ENCODE measurements at places on chromosomes 6 and 20.

- no peak for DNase-seq
Measured at GRCh38 chr6:5053864-5054244, 31.3 kb upstream of the PPP1R3G start.

DNA sequence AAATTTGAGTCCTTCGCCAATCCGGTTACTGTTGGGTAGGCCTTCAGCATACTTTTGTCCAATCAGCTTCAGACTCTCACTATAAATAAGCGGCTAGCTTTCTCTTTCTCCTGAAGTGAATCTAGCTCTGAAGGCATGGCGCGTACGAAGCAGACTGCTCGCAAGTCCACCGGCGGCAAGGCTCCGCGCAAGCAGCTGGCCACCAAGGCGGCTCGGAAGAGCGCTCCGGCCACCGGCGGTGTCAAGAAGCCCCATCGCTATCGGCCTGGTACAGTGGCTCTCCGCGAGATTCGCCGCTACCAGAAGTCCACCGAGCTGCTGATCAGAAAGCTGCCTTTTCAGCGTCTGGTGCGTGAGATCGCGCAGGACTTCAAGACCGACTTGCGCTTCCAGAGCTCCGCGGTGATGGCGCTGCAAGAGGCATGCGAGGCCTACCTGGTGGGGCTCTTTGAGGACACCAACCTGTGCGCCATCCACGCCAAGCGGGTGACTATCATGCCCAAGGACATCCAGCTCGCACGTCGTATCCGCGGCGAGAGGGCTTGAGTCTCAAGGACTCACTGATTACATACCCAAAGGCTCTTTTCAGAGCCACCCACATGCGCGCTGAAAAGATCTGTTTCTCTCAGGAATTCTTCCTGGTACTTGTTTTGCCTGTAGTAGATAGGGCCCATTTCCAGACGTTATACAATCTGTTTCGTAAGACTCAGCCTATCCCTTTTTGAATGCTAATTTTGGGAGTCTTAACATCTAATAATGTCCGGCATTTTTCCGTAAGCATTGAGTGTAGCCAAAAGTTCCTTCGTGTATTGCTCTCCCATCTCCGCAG is 102.0 kb downstream of the OR2B2 start:
- DNase-seq = peak; percentile 87

- DNase-seq = no peak
Measured at GRCh38 chr6:38804358-38804757, 89.2 kb downstream of the DNAH8 start.

DNA sequence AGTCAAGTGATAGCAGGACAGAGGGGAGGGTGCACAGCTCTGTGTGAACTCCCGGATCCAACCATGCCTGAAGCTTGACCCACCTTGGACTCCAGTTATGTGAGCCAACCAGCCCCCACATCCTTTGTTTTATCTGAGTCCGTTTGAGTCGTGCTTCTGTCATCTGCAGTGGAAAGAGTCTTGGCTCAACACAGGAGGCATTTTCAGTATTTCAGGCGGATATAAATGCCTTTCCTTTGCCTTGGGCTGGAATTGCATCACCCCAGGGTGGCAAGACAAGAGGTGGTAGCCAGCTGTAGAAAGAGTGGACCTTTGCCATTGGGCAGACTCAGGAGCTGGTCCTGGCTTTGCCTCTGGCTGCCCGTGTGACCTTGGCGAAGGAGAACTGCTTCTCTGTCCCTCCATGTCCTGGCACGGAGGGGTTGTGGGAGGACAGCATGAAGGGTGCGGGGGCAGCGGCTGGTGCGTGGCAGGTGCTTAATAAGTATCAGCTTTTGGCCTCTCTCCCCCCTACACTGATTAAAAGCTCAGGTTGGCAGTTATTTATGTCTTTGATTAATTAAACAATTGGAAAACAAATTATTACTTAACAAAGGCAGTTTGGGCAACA is 42.6 kb upstream of the APCDD1L start:
- no peak for DNase-seq

- peak; percentile 20 for DNase-seq
Measured at GRCh38 chr20:47281376-47281775, 75.1 kb downstream of the ZMYND8 start.

DNA sequence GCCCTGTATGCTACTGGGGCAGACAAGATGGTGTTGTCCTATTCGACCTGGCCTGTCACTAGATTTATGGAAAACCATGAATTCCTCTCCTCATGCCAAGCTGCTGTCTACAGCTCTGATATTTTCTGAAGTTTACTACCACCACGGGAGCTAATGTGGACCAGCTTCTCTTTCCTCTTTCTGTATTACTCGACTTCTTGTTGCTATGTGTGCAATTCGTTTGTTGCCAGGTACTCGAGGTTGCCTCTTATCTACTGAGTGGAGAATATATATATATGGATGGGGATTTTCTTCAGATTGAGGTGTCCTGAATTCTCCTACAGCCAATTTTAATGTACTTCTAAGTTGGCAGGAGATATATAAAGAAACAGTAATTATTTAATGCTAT is 34.7 kb downstream of the MAN1A1 start:
- DNase-seq = no peak

GRCh38 chr20:891058-891705 is 25.0 kb downstream of the ANGPT4 start:
- no peak for DNase-seq

- no peak for DNase-seq
Measured at GRCh38 chr20:7980332-7981046, 39.1 kb downstream of the TMX4 start.

DNA sequence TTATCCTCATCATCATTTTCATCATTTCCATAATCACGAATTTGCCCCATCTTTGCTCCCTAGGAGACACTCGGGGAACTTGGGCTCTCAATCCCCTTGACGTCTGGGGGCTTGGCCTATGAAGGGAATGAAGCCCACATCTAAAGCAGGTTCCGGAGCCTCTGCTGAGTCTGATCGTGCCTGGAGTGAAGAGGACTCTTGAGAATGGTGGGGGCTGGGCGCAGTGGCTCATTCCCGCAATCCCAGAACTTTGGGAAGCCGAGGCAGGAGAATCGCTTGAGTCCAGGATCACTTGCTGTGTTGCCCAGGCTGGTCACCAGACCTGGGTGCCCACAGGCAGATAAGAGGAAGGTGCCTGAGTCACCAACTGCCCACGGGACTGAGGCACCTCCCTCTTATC is 114.5 kb downstream of the SYCP2 start:
- DNase-seq = no peak

GRCh38 chr6:3769610-3770009 is 18.1 kb upstream of the PXDC1 start:
- DNase-seq = no peak

GRCh38 chr20:20568604-20569205 is 143.7 kb downstream of the RALGAPA2 start:
- DNase-seq = peak; percentile 79

- DNase-seq = peak; percentile 15
Measured at GRCh38 chr20:16821211-16822089, 73.3 kb downstream of the OTOR start.

DNA sequence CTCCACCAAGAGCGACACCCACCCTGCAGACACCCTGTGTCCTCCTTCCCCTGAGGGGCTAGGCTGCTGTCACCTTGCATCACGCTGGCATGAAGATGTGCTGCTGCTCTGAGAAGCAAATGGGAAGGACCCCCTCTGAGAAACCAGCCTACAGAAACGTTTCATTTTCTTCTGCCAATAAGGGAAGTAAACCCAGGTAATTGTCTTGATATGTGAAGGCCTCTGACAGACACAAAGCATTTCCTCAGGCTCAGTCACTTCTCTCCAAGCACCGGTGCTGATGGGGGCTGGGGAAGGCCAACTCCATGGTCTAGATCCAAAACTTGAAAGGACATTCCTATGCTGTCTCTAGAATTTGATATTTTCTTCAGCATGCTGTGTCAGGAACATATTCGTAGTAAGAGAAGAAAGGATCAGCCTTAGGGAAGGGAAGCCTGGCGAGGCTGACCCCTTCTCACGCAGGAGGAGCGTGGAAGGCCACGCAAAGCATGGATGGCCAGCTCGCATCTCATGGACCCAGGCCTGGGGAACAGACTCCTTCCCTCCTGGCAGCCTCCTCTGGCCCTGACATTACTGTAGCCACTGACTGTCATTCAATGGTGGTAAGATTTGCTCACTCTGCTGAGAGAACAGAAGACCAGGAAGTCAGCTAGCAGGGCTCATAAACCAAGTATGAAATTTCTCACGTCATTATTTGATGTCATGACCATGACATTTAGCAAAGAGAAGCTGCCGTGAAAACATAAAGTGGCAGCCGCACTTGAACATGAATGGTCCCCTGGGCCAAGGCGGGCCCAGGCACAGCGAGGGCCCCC is 20.4 kb downstream of the ACSS1 start:
- no peak for DNase-seq

DNA sequence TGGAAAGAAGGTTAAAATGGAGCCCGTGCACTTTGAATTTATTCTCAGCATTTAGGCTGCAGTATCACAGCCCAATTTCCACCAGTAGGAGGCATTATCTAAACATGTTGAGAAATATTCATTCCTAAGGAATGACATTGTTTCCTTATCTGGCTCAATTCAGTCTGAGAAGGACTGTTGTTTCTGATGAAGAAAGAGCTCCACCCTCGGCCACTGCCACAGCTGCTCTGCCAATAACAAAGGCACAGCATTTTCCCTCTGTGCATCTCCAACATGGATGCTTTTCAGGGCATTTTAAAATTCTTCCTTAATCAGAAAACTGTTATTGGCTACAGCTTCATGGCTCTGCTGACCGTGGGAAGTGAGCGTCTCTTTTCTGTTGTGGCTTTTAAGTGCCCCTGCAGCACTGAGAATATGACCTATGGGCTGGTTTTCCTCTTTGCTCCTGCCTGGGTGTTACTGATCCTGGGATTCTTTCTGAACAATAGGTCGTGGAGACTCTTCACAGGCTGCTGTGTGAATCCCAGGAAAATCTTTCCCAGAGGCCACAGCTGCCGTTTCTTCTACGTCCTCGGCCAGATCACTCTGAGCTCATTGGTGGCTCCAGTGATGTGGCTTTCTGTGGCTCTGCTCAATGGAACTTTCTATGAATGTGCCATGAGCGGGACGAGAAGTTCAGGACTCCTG is at the start of gene CALHM5:
TSS of gene CALHM5 (plus strand) at position 216 of the 687 bp plus-strand sequence. CDS start at position 274, 58 bp downstream.
- DNase-seq = no peak

DNA sequence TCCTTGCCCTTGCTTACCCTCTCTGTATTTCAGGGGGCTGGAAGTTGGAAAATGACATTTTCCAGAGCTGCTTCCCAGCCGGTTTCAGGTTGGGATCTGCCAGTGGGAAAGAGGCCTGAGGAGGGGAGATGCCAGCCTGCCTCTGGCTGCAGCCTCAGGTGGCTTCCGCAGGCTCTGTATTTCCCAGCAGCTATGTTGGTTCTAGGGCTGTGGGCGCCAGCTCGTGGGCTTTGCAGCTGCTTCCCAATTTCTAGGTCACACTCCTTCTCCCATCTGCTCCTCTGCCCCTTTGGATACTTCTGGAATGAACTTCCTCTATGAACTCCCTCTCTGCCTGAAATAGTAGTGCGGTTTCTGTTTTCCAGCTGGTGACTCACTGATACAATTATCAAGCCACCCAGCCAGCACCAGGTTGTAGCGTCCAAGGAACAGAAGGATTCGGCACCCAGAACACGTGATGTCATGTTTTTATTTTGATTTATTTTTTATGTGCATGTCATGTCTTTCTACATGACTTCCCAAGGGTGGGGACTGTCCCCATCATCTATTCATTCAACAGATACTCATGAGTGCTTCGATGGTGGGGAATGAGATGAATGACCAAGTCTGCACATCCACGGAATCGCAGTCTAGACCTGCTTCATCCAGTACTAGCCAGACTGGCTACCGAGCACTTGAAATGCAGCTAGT is 38.0 kb downstream of the TGM2 start:
- no peak for DNase-seq

GRCh38 chr6:124599656-124600055 is 362.6 kb upstream of the RNF217 start:
- DNase-seq = no peak

- DNase-seq = no peak
Measured at GRCh38 chr6:53020005-53020744, 25.1 kb upstream of the GSTA4 start.

- DNase-seq = no peak
Measured at GRCh38 chr6:110097443-110097842, 82.0 kb downstream of the WASF1 start.

- DNase-seq = no peak
Measured at GRCh38 chr6:108635505-108636226, 74.9 kb downstream of the FOXO3 start.

DNA sequence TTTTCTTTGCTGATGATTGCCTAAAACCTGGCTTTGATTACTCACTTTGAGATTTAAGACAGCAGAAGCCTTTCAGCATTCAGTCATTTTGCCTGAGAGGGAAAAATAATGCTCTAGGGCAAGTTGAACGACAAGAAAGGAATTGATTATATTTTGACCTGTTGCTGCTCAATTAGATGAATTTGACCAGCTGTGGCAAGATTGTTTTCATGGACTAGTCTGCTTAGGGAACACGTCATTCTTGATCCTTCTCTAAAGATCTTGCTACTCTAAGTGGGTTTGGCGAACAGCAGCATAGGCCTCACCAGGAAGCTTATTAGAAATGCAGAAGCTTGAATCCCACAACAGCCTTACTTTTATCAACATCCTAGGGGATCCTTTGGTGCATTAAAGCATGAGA is 59.7 kb upstream of the PHACTR1 start:
- DNase-seq = no peak

DNA sequence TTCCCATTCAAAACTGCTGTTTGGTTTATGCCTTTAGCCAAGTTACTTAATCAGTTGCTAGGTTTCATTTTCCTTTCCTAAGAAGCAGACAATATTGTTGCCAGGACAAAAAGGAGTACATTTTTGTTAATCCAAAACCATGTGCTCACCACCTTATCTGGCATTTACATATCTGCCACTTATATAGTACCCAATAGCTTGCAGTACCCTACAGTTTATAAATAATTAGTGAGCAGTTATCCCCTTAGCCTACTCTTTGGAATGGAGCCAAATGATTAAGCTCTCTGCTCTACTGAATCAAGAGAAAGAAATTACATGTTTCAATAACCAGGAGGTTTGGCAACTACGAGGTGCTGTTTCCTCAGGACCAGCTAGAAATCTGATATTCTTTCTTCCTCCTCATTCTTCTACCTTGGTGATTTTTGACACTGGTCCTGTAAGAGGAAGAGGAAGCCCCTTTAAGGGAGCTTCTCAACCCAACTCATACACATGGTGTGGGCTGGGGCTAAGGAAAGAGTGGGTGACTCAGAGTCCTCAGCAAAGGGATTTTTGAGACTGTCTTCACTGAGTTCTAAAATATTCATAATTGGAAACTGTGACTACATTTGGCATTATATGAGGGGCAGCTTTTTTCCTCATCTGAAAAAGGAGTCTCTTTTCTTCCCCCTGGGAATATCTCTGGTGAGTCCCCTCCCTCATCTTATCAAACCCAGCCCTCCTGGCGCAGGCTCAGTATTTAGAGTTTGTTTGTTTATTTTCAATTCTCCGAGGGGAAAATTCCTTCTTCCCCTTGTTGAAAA is 1.5 kb downstream of the ZNFX1 start:
- no peak for DNase-seq

GRCh38 chr20:36924167-36925045 is 27.1 kb downstream of the SAMHD1 start:
- DNase-seq = no peak

- DNase-seq = no peak
Measured at GRCh38 chr6:144049386-144049785, 41.3 kb upstream of the PLAGL1 start.

GRCh38 chr20:63276956-63277355 is 4.3 kb downstream of the ARFGAP1 start:
- no peak for DNase-seq
